ENCODE measurements at places on chromosomes 6 and 20. TPM values are rescaled to one million over a fixed set of nuclear protein-coding genes. Genes with fewer than 3 reads are reported as not detected.

Gene CDH4
- total RNA-seq, result not detected

GRCh38 chr6:73710948-73711347 lies 14.9 kb downstream of the CD109 start:
- DNase-seq, result no peak

DNA sequence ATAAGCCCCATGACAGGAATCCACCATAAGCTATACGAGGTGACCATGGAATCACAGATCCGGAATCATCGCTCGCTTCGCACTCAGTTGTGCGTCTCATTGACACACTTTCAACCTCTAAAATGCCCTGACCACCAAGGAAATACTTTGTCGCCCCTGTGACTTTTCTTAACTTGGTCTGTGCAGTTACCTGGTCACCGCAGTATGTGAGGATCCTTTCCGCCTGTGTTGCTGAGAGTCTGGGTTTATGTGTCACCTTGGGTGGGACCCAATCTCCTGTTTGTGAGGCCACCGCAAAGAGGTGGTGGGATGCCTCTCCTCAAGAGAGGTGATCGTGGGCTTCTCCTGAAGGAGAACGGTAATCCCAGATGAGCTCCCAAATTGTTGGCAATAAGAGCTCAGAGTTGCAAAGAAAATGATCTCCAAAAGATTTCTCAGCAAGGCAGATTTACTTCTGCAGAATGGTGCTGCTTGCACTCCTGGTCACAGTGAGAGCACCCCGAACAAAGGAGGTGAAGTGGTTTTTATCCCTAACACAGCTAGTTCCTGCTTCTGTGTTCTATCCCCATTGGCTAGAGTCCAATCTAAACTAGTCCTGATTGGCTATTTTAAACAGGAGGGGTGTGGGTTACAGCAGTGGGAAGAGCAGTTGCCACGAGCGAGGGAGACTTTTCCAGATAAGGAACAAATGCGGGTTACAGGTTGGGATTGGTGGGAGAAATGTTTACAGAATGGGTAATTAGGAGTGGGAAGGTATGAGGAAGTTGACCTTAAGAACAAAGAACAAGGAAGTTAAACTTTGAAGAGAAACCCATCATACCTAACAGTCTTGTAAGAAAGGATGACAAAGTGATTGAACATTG lies 9.1 kb upstream of the ZNFX1 start:
- DNase-seq, result no peak

Gene SOX18
- total RNA-seq, result 35.3 TPM

DNA sequence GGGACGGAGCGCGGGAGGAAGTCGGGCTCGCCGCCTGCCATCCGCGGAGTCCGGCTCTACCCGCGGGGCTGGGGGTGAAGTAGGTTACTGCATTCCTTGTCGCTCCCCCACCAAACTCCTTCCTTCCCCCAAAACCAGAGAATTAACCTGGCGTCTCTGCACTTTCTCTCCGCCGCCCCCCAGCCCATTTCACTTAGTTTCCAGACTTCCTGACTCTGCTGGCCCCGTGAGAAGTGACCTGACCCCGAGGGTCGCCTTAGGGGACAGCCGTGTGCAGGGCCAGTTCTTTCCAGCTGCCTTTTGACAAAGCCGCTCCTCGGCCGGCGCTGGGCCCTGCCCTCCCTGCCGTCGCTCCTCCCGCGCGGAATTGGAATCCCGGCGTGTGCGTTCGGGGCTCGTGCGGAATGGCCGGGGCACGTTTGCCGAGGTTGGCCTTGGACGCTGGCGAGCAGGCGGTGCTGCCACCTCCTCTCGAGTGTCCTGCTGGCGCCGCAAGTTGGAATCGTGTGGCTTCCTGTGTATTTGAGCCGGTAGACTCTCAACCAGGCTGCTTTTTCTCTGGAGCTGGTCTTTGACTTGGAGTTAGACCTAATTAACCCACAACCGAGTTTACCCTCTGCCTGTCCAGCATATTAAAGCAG lies 650 bp downstream of the DCBLD1 start:
- DNase-seq, result peak; percentile 50

GRCh38 chr6:1858859-1859258 lies 249.1 kb downstream of the FOXC1 start:
- DNase-seq, result no peak

DNA sequence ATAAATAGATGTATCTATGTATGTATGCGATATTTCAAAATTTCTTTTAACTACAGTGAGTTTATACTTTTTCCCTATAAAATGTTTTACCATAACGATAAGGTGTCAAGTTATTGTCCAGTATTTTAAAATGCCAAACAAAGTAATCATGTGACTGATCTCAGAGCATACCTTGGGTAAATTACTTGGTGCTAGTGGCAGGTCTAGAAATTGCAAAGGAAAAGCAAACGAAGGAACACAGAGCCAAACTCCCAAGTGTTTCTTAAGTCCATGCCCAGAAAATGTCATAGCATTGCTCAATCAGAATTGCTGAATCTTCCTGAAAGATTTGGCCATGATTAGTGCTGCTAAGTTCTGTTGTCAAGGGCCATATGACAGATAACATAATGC lies 77.5 kb downstream of the CAP2 start:
- no peak for DNase-seq

DNA sequence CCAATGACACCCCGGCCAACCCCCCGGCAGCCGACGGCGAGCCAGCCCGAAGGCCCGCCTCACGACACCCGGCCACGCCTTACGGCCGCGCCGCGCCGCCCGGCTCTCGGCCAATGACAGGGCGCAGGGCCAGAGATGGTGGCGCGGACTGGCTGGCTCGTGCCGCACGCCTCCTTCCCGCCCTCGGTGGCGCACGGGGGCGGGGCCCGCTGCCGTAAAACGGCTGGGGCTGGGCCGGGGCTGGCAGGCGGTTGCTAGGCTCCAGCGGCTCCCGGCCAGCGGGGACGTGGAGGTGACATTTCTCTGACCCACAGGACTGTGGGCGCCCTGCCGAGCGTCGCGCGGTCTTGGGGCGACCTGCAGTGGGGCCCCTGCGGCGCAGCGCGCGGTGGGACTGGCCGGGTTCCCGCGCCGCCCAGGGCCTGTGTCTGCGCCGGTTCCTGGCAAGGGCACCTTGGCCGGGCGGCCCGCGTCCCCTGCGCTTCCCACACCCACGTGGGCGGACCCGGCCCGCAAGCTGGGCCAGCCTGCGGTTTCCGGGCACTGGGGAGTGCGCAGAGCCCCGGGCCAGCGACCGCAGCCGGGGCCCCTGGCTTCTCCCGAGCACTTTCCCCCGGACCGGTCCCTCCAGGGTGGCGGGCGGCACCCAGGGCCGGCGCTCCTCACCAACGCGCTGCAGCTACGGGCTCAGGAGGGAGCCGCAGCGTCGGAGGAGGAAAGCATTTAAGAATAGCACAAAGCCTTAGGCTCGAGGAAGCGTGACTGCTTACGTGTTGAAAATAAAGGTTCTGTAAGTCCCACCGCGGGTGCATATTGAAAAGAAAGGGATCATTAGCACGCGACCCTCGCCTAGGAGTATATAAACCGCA lies at the start of gene MPC1:
Gene MPC1 (minus strand): TSS at position 8 of the 869 bp plus-strand sequence. CDS start 64 bp downstream, outside the sequence.
- peak; percentile 97 for DNase-seq

GRCh38 chr20:20031790-20032189 lies 14.6 kb downstream of the NAA20 start:
- no peak for DNase-seq

DNA sequence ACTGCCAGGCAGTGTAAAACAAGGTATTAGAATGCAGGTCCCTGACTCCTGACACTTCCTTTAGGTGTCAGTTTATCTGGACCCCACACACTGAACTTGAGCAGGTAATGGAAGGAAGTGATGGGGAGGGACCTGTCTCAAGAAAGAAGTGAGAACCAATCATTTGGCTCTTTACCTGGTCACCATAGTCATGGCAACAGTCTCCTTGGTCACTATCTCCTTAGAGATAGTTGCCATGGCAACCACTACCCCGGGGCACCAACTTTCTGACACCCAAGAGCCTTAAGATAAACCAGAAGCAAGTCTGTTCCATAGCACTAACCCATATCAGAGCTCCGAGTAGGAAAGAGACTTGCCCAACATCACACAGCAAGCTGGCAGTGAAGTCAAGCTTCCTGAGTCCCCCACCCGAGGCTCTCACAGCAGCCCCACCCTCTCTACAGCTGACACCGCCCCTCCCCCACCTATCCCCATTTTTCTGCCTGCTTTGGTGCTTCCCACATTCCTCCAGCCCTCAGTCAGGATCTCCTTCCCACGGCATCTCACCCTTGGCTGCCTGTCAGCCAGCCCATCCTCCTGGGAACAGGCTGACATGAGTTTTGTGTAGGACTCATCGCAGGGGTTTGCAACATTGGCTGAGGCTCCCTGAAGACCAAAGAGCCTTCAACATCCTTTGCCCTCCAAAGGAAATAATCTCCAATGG lies 16.3 kb upstream of the HM13 start:
- DNase-seq, result peak; percentile 69

DNA sequence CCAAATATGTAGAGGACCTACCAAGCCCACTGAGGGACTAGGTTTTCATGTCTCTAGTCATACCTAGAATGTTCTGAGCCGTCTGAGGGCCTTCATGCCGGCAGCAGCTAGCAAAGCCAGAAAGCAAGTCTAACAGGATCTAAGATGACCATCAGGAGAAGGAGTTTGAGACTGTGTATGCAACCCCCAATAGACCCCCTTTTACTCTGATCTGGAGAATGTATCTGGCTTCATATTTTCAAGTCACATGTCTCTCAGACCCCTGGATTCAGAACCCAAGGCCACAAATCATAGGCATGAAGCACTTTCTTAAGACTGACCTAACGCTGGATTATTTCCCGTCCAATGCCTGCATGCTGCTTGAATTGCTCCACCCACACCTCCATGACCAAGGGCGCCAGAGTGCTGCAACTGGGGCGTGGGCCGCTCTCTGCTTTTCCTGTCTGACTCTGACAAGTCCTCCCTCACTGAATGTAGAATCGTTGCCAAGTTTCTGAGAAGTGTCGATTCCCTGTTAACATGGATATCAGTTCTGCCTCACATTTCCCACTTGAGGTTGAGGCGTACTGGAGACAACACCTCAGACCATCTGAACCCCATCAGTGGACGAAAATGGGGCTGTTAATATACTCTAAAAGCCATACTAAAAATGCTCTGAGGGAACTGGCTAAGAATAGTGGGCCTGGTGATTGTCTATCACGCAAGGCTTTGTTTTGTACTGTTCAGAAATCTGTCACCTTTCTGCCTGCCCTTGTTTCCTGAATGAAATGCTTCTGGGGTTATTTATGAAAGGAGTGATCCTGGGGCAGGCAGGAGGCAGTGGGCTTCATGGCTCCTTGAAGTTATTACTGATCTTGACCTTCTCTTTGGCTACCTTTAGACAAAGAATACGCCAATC lies 23.9 kb upstream of the ASXL1 start:
- DNase-seq, result peak; percentile 86

- DNase-seq, result no peak
Measured at GRCh38 chr6:168709390-168709789, 268.4 kb downstream of the SMOC2 start.

GRCh38 chr6:27332692-27333641 lies 20.9 kb upstream of the POM121L2 start:
- no peak for DNase-seq

DNA sequence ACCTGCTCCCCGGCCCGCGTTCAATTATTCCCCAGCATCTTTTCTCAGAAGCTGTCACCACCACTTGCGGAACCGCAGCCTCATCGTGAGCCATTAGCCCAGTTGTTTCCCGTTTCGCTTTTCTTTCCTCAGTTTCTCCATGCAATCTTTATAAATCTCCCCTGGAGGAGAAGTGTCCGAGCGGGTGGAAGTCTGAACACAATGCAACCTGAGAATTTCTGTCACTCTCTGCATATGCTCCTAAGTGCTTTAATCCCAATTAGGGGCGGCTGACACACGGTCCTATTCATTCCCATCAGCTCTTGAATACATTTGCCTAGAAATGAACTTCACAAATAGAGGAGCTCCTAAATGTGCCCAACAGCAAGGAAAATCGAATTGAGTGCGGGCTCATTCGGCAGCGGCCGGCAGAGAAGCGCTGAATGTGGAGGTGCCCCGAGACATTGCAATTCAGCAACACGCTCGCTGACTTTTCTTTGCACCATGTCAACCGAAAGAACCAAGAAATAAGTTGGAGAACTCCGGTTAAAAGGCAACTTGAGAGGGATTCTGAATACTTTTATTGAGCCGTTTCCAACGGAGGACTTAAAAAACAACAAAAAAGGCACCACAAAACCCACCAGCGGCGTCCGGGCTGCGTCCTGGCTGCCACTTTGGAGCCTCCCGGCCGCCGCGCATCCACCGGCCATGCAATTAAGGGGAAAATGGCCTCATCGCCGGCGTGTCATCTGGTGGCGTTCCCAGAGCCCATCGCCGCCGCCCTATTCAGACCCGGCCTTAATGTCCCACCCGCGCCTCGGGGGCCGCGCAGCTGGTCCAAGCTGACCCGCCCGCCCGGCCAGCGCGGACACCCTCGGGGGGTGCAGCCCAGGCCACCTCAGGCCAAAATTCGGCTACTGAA lies 3.9 kb upstream of the PRDM13 start:
- DNase-seq, result no peak

GRCh38 chr6:44868910-44869309 lies 459.2 kb upstream of the RUNX2 start:
- no peak for DNase-seq

- DNase-seq, result no peak
Measured at GRCh38 chr20:19378058-19378457, 165.6 kb downstream of the SLC24A3 start.

- no peak for DNase-seq
Measured at GRCh38 chr6:155120034-155120433, 124.9 kb downstream of the TIAM2 start.

DNA sequence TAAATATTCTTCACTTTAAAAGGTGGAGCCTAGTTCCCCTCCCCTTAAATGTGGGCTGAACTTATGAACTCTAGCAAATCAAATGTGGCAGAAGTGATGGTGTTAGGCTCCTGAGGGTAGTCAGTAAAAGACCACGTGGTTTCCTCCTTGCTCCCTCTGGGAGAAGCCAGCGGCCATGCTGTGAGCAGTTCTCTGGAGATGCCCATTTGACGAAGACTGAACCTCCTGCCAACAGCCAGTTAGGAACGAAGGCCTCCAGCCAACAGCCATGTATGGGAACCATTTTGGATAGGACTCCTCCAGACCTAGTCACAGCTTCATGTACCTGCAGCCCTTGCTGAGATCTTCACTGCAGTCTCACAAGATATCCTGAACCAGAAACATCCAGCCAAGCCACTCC lies 7.6 kb upstream of the MOCS1 start:
- no peak for DNase-seq

- no peak for DNase-seq
Measured at GRCh38 chr20:33280000-33280680, 2.9 kb upstream of the BPIFB1 start.

GRCh38 chr6:11172501-11173327 lies 59.8 kb downstream of the NEDD9 start:
- DNase-seq, result peak; percentile 73

DNA sequence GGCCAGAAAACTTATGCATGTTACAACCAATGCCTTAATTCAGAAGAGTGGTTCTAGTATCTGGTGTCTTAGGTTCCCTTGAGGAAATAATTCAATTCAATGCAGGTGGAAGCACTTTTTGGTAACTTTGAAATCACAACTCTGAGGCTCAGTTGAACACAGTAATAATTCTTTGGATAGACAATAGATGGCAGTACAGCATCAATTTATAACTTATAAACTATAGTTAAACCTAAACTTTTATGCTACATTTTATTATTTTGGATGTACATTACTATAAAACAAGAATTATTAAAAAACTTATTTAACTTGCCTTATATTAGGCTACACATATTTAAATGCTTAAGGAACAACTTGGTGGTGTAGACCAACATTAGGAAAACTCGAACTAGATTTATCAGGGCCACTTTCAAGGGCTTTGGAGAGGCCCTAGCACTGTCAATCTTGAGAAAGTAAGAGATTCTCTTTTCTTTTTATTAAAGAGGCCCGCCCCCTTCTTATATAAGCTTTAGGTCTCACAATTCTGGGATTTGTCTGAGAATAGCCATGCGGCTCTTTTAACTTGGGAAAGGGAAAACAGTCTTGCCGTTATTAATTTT lies 85.9 kb downstream of the CRYBG1 start:
- DNase-seq, result no peak

Gene RNF5
- 91.3 TPM for total RNA-seq

Gene UBE2C
- total RNA-seq, result 1.5 TPM

Gene PGC
- total RNA-seq, result not detected

All from heart right ventricle (tissue), 16 donors.